ENCODE measurements at places on chromosomes 3 and 15. TPM values are rescaled to one million over a fixed set of nuclear protein-coding genes. Genes with fewer than 3 reads are reported as not detected.

DNA sequence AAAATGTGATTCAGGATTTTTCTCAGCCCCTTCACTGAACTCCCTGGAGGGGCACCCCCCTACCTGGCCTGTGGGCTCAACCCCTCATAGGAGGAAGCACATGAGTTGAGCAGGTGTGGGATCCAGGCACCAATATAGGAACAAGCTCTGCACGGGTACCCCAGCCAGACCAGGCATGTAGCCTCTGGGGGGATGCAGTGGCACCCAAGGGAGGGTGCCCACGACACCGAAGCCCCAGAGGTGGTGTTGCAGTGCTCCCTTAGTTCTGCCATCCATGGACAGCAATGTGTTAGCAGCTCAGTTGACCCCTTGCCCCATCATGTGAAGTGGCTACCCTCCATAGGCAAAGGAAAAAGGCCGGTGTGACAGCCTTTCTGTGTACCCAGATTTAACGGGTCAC, 30.9 kb upstream of the BCHE start:
- no peak for DNase-seq
- H3K27me3 ChIP-seq: no peaks in the 10 kb centered on the region
- H3K4me1 ChIP-seq: no peaks in the 10 kb centered on the region
- no peak overlapping the region for H3K4me3 ChIP-seq
- H3K36me3 ChIP-seq: no peaks in the 10 kb centered on the region

DNA sequence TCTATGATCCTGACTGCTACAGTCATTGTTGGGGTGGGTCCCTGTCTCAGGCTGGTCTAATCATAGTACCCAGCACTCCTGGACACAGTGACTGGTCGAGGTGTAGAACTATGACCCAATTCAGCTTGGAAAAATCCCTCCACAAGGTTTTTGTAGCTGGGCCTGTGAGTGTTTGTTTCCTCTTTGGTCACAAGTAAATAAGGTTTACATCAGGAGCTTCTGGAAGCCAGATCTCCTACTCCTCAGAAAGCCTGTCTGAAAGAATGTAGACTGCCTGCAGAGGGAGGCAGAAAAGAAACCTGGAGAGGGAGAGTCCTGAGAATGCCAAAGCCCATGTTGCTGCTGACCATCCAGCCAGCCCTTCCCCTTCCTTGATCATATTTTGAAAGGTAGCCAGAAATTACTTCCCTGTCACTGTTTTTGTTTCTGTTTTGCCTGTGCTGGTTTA, 123.2 kb downstream of the RAP2B start:
- H3K4me3 ChIP-seq: no peak overlapping the region
- peaks cover 4% of the 10 kb centered on the region for H3K4me1 ChIP-seq
- DNase-seq: peak; percentile 72
- H3K27me3 ChIP-seq: no peaks in the 10 kb centered on the region
- no peaks in the 10 kb centered on the region for H3K36me3 ChIP-seq

GRCh38 chr3:52636673-52637072, 49.0 kb downstream of the PBRM1 start:
- no peak overlapping the region for H3K27ac ChIP-seq
- H3K4me1 ChIP-seq: no peaks in the 10 kb centered on the region
- no peak for DNase-seq
- H3K27me3 ChIP-seq: no peaks in the 10 kb centered on the region
- no peak overlapping the region for H3K4me3 ChIP-seq

- H3K27me3 ChIP-seq: no peaks in the 10 kb centered on the region
- H3K36me3 ChIP-seq: no peaks in the 10 kb centered on the region
- H3K27ac ChIP-seq: no peak overlapping the region
- H3K4me1 ChIP-seq: no peaks in the 10 kb centered on the region
Observed at GRCh38 chr3:87413814-87414213, 137.4 kb upstream of the POU1F1 start.

DNA sequence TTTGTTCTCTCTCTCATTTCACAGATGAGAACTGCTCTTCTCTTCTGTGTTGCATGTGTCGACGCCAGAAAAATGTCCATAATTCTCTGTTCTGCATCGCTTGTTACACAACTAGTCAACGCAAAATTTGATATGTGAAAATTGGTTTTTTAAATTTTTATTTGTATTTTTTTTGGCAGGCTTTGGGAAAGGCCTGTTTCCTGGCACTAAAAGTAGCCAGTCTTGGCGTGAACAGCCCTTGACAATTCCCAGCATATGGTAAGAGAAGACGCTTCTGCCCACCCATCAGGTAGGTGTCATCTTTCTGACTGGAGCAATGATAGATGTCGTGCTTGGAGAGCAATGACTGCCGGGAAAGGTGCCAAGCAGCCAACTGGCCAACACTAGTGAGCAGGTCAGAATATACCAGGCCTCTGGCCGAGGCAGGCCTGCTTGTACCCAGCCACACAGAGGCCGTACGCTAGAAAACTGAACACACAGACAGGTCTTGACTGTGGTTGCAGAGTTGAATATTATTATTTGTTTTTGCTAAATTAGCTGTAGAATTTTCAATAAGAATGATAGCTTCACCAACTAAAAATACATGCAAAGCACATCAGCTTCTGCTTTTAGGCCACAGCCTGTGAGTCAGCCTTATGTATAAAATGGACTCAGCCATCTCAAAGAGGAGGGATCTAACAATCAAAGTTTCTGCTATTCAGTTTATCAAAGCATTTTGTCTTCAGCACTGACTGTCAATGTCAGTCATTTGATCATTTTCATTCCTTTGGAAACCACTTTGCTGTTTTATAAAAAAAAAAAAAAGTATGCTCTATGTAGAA, 837.5 kb downstream of the MCTP2 start:
- H3K4me1 ChIP-seq: peaks cover 2% of the 10 kb centered on the region
- no peak overlapping the region for H3K4me3 ChIP-seq
- no peaks in the 10 kb centered on the region for H3K36me3 ChIP-seq
- DNase-seq: peak; percentile 57

DNA sequence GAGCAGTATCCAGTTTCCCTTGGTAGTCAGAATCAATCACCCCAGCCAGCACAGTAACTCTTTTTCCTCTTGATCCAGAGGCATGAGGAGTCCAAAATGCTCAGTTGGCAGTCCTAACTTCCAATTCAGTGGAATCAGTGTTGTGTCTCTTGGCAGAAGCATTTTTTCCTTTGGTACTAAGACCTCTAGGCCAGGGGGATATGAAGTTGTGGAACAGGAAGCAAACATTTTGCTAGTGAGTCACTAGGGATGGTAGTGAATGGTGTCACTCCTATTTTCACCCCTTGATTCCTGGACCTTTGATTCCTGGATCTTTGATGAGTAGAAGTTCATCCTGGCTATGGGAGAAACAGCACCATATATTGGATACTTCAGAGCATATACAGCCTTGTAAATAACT, 70.5 kb upstream of the ALDH1A3 start:
- no peak for DNase-seq
- H3K27me3 ChIP-seq: no peaks in the 10 kb centered on the region
- no peaks in the 10 kb centered on the region for H3K4me1 ChIP-seq
- no peaks in the 10 kb centered on the region for H3K36me3 ChIP-seq
- no peak overlapping the region for H3K27ac ChIP-seq

- H3K36me3 ChIP-seq: peaks cover 6% of the 10 kb centered on the region
- H3K27me3 ChIP-seq: no peaks in the 10 kb centered on the region
- peaks cover 2% of the 10 kb centered on the region for H3K4me1 ChIP-seq
- no peak overlapping the region for H3K27ac ChIP-seq
- DNase-seq: no peak
Observed at GRCh38 chr3:8879347-8879944, 83.8 kb downstream of the RAD18 start.

DNA sequence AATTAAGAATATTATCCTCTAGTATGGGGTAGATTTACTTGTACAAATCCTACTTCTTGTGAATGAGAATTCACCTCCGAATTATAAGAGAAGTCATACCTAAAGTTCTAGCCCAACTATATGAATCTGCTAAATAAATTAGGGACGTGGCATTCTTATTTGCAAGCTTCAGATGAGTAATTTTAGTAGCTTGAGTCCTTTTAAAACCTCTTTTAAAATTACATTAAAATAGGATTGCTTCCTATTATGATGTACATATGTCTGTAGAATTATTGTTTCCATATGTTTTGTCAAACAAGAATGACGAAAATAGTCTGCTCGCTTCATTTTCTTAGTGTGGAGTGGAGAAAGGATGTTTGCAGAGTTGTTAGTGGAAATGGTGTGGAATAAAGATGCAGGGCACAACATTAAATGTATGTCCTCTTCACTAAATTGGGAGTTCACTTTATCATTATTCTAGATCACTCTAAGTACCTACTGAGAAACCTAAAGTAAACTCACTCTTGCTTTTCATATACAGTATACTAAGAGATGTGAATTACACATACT, 59.4 kb downstream of the CMSS1 start:
- peaks cover 5% of the 10 kb centered on the region for H3K4me1 ChIP-seq
- DNase-seq: peak; percentile 73
- peak overlapping the region; percentile 98 for H3K27ac ChIP-seq

OPA1 gene
- 61.5 TPM for total RNA-seq

ZBTB11 gene
- 16.9 TPM for total RNA-seq

TRIM59 gene
- 10.7 TPM for total RNA-seq

DPPA2 gene
- total RNA-seq: not detected

All from muscle of leg (tissue), 16 donors.